Activated T-helper 2 cell treated with anti-CD3 and anti-CD28 coated beads, Interferon-gamma antibody, Interleukin-2, Interleukin-4, amounts not matched to agents 10 μg/mL and 5 μg/mL and 100 μg/mL, durations not matched to agents 14 hours and 24 hours and 36 hours (primary cell): ENCODE measurements at places on chromosomes 12 and 14. TPM values are rescaled to one million over a fixed set of nuclear protein-coding genes. Genes with fewer than 3 reads are reported as not detected.

Gene MAP1LC3B2
- total RNA-seq: 0.37 and 0.60 TPM in 2 replicates

DNA sequence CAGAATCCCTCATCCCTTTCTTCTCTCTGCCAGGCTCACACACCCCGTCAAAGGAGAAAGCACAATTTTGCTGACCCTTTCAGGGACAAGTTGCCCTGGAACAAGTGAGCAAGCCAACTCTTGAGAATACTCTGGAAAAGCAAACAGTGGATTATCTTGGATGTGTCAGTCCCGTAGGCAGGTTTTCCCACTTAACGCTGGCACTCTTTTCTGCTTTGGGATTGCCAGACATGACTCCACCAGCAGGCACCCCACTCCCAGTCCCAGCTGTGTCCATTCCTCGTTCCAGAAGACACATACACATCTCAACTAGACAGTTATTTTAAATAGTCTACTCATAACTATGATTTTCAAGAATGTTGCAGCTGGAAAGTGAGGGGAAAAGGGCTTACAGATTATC is 145.5 kb upstream of the CDKN3 start:
- H3K4me3 ChIP-seq: no peak overlapping the region
- no peak overlapping the region for H3K27ac ChIP-seq
- no peaks in the 10 kb centered on the region for H3K36me3 ChIP-seq
- H3K27me3 ChIP-seq: peaks cover 10% of the 10 kb centered on the region
- no peak for DNase-seq

- DNase-seq: no peak
- peaks cover 22% of the 10 kb centered on the region for H3K4me1 ChIP-seq
- H3K4me3 ChIP-seq: no peak overlapping the region
- peaks cover 41% of the 10 kb centered on the region for H3K27me3 ChIP-seq
These were observed 8.0 kb upstream of the LGMN start for GRCh38 chr14:92756446-92756845.

DNA sequence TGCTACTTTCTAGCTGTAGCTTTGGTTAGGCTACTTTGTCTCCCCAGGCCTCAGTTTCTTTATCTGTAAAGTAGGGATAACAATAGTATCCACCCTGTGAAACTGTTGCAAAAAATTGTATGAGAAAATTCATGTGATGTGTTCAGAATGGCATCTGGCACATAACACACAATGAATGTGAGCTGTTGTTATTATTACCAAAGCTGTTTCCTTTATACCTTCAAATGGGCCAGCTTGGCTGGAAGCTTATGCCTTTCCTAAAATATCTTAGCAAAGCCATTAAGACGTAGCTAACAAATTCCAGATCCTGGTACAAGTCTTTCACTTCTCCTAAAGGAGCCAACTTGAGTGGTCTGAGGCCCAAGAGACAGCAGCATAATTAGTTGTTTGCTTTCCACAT is 25.2 kb upstream of the MANSC4 start:
- H3K27me3 ChIP-seq: peaks cover 22% of the 10 kb centered on the region
- H3K36me3 ChIP-seq: peaks cover 6% of the 10 kb centered on the region
- H3K4me3 ChIP-seq: no peak overlapping the region
- DNase-seq: no peak
- H3K27ac ChIP-seq: no peak overlapping the region
- peaks cover 38% of the 10 kb centered on the region for H3K4me1 ChIP-seq

DNA sequence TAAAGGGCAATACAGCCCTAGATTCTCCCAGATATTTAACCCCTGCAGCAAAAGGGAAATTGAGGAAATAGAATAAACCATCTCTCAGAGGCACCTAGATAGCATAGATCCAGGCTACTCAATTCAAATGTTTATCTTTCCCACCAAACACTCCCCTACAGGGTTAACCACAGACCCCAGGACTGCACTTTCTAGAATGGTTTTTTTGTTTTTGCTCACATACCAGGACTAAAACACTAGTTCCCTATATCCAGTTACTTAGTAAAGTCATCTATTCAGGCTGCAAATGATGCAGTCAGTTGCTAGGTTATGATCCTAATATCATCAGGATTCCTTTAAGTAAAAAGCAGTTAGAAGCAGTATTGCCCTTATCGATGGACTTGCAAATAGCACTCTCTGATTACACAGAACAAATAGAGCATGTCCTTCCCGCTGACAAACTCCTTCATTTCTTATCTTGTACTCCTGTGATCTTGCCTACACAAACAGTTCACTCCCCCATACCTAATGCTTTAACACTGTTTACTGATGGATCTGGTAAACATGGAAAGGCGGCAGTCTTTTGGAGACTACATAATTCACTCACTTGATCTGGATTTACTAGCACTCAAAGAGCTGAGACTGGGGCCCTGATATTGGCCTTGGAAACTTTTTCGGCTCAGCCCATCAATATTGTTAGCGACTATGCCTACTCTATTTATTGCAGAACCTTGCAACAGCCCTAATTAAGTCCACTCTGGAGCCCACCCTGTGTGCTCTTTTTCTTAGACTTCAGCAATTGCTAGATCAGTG is 257.2 kb upstream of the DIO2 start:
- H3K4me3 ChIP-seq: no peak overlapping the region
- no peak overlapping the region for H3K27ac ChIP-seq
- no peak for DNase-seq
